Fibroblast of the aortic adventitia (primary cell): ENCODE measurements at places on chromosomes 5 and 9.

DNA sequence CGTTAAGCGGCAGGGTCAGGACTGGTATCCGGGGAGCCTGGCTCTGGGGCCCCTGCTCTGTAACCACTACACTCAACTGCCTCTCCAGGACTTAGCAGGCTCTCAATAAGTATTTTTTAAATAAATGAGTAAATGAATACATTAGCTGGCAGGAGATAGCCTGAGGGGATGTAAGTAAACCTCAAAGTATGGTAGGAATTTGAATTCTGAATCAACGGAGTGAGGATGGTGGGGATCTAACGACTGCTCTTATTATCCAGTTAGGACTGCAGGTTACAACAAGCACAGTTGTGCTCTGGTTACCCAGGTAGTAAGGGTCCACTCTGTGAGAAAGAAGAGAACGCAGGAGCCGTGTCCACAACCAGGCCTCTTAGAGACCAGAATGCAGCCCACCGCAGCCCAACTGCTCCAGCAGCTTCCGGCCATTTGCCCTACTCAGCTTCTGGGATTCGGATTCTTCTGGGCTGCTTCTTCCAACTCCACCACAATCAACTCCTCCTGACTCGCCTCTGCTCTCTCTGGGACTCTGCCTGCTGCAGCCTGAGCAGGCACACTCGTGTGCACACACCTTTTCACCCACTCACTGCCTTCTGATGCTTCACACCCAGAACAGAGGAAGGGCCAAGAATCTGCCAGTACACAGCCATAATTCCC is 52.6 kb downstream of the MED27 start:
- DNase-seq, result peak; percentile 34

DNA sequence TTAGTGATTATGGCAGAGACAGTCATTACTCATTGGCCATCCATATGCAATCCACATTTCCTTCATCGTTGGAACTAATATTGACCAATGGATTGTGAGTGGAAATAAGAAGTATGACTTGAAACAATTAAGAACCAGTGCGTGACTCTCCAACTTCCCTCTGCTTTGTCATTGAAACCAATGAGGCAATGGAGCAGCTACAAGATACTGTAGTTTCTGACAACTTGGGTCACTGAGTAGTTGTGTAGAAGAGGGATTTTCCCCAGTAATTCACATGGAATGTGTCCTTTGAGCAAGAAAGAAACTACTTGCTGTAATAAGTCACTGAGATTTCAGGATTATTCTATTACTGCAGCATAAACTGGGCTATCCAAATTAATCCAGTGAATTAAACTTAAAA is 785.3 kb upstream of the RIOK2 start:
- DNase-seq, result no peak

DNA sequence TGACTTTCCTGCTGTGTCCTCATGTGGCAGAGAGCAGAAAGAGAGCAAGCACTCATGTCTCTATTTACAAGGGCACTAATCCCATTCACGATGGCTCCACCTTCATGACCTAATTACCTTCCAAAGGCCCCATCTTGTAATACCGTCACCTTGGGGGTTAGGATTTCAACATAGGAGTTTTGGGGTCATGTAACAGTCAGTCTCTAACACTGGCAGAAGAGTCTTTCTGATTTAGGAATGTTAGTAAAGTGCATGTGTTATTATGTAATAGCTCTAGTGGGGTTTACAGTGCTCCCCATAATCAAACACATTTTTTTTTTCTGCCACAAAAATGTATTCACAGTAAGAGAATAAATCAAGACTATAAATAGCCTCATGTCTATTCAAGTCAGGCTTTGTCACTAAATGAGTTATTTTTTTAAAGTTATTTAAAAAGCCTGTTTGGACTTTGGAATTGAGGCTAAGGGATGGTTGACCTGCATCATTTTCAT is 19.1 kb downstream of the GALNT10 start:
- DNase-seq, result no peak

DNA sequence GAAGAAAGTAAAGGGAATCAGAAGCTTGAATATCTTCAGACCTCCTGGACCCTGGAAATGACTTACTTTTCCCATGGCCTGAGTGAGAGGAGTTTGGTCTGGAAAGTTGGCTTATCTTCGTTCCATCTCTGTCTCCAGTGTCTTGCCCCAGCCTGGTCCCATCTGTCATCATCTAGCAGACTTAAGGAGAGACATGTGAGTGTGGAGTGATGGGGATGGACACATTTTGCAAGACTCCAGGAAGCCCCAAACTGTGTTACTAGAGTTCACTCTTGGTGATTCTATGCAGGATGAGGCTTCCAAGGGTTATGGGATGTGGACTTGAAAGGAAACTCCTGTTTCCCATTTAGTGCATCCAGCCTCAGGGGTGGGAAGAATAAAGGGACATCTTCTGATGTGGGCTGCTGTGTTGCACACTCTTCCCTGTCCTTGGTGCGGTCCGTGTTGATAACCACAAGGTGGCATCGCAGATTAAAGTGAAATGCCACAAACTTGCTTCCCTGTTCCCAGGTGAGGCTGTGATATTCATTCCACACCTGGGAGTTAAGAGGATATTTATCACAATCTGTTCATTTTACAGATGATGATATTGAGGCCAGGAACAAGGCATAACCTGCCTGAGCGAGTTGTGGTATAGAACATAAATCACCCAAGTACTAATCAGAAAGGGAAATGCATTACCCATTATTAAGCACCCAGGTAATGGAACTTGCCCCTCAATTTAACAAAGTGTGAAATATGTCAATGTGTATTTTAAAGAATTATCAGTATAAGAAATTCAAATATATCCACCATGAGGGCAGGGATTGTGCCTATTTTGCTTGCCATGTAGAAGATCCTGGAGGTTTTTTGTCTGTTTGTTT is 269.9 kb upstream of the PAPPA start:
- peak; percentile 66 for DNase-seq

DNA sequence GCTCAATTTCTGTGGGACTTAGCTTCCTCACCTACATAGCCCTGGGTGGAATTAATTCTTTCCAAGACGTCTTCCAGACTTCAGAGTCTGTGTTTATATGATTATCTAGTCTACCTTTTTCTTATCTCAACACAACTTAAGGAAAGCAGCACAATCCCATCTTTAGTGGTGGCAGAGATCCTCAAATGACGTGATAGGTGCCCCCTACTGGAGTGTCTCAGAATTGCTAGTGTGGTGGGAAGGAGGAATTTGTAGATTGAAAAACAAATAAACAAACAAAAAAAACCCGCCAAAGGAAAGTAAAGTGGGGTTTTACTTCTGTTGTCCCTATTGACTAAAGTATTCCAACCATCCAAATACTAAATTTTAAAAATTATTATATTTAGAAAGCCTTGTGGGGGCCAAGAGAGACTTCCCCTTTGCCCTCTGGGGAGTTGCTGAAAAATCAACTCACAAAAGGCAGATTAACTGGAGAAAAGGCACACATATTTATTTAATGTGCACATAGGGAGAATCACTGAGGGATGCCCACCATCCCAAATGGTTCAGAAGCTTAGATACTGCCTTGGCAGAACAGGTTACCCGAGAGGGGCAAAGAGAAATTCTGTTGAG is 283.3 kb downstream of the TMEM167A start:
- peak; percentile 27 for DNase-seq

DNA sequence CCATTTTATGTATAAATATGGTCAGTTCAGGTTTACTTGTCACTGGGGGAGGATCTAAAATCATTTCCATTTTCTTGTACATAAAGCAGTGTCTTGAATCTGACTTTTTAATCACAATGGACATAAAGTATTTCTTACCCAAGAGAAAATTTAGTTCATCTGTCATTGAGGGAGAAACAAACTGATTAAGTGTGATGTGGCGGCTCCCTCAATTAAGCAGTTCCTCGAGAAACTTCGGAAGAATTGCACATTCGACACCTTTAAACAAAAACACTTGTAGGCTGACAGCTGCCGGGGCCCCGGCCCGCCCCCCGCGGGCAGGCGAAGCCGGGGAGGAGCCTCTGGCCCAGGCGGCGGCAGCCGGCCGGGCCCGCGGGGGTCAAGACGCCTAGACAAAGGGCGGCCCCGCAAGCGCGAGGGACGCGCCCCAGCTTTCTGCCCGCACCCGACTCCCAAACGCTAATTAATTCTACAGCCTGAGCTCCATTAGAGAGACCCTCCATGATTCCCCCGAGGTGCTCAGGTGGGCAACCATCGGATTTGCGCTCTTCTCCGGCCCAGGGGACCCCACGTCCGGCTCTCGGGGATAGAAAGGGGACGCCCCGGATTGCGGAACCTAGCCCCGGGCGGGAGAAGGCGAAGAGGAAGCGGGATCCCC is 750 bp downstream of the TRIM36 start:
- DNase-seq, result no peak

- no peak for DNase-seq
Measured at GRCh38 chr5:160685695-160686094, 166.3 kb downstream of the ATP10B start.

DNA sequence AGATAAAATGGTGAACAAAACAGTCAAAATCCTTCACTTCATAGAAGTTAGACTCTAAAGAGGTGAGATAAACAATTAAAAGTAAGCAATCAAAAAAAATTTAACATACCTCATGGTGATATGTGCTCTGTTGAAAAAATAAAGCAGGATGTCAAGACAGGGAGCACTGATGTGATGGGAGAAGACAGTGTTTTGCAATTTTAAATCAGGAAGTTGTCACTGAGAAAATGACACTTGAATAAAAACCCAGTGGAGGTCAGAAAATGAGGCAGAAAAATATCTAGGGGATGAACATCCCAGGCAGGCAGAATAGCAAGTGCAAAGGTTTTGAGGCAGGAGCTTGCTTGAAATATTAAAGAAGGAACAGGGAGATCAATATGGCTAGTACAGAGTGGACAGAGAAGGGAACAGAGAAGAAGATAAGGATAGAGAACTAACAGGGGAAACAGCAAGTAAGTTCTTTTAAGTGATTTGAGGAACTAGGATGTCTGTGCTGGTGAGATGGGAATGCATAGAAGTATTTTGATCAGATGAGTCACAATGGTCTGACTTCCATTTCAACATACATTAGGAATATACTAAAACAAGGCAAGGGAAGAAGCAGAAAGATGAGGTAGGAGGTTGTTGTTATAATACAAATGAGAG is 130.4 kb downstream of the CHSY3 start:
- peak; percentile 7 for DNase-seq

GRCh38 chr5:135269931-135270421 is 129.1 kb downstream of the MACROH2A1 start:
- peak; percentile 72 for DNase-seq

- DNase-seq, result no peak
Measured at GRCh38 chr5:95969055-95969454, 7.4 kb upstream of the ELL2 start.

DNA sequence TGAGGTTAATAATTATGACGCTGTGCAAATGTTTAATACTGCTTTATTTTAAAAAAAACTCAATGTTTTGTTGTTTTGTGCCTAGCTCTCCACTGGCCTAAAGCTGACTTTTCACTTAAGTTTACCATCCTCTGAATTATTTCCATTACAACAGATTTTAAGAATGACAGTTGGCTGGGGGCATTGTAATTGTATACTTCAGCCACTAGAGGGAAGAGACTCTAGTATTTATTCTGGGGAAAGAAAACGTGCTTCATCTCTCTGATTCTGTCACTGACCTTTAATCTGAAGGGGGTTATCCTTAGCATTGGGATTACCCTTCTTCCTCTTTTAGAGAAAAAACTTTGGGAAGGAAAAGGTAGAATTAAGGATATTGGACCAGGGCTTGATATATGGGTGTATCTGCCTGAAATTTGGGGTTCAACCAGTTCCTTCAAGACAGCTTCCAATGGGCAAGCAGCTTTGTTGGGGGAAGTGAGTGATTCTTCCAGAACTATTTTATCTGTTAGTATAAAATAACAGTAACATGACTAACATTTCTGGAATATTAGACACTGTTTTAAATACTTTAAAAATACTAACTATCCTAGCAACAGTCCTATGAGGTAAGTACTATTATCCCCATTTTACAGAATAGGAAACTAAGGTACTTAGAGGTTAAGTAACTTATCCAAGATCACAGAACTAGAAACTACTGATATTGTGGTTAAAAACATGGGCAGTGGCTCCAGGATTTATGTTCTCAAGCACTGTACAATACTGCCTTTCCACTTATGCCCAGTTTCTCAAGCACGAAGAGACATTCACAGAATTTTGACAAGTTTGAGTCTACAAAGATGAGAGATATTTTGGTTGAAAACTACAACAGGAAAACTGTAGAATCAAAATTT is 208.4 kb downstream of the CD180 start:
- peak; percentile 51 for DNase-seq
